ENCODE measurements at places on chromosomes 3 and 15.

DNA sequence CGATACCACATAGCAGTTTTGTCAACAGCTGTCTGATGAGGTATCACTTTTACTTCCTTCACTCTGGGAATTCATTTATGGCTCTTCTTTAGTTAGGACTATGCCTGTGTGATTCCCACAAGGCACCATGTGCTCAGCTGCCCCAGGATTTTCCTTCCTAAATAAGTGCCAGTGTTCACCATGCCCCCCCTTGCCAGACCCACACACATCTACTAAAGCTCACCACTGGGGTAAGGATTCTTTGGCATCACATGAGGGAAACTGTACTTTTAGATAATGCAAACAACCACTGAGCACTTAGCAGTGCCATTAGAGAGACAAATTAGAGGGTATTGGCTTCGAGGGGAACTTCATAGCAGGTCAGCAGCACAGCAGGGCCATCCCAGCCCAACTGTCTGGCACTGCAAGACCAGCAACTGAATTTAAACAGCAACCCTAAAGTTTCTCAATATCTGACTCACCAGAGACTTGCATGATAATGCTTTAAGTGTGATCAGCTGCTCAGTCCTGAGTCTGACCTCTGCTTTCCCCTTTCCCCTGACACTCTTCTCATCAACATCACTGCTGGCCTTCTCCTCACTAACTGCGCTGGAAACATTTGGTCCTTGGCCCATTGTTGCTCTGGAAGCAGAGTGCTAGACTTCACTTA, 114.3 kb downstream of the STAC start:
- no peak for DNase-seq

DNA sequence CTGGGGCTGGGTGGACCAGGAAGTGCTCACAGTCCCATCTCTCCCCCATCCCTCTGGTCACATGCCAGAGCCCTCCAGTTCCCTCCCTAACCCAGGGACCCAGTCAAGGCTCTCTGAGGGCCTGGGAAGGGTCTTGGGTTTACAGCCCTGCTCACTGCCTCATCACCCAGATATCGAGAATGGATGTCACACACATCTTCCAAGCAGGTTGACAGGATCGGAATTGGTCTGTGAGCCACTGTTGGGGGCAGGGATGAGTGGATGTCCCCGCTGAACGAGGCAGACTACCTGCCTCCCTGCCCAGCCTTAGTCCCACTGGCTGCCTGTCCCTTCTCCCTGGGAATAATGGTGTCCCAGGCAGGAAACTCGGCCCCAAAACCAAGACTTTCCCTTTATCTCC, 20.0 kb upstream of the GOLGA6C start:
- DNase-seq = no peak

DNA sequence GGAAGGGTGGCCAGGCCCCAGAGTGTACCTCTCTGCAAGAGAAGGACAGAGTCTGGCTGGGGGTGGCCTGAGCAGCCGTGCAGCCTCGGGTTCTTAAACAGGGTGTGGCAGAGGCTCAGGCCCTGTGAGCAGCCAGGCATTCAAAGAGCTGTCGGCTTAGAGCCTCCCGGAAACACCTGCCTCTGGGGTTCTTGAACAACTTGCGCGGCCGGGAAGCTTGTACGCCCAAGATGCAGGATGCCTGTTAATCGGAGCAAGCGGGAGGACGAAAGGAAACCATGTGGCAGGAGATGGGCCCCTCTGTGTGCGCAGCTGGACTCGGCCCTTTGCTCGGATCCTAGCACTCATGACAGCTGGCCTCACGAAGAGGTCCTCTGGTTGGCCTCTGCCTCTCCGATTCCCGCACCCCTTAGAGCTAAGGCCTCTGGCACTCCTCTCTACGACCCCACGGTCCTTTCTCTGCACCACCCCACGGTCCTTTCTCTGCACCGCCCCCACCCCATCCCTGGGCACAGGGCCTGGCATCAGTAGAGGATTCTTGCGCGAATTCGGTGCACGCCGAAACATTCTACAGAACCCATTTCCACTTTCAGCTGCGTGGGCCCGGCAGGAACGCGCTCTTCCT, 23.9 kb upstream of the TXNRD3 start:
- no peak for DNase-seq

DNA sequence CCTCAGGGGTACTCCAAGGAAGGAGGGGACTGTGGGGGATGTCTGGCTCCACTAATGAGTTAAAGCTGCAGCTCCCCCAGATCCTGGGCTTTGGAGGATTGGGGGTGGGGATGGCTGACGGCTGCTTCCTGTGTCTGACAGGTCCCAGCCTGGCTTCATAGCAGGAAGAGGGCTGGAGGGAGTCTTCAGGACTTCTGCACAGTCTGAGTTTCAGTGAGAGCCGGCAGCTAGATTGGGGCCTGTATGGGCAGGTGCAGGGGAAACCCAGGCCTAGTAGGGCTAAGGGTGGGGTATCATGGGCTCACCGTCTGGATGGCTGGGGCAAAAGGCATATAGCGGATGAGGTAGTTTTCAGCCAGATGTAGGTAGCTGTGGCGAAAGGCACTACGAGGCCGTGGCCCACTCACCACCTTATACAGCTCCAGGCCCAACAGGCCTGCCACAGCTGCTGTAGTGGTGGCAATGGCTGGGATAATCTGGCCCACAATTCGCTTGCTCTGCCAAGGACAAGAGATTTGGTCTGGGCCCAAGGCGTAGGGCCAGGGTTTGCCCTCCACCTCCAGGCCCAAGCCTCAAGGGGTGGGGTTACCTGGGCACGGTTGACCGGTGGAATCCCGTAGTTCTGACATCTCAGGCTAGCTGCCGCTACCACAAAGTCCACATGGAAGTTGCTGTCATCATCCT, 4.5 kb downstream of the INKA1 start:
- DNase-seq = no peak

- no peak for DNase-seq
Measured at GRCh38 chr3:57943525-57944495, 64.4 kb upstream of the FLNB start.
